ENCODE measurements at places on chromosomes 7 and 10.

- no peak overlapping the region for H3K4me3 ChIP-seq
- H3K27me3 ChIP-seq = no peaks in the 10 kb centered on the region
- H3K36me3 ChIP-seq = no peaks in the 10 kb centered on the region
- H3K27ac ChIP-seq = no peak overlapping the region
- DNase-seq = no peak
Observed at GRCh38 chr7:38463277-38464225, 167.6 kb downstream of the AMPH start.

- peaks cover 82% of the 10 kb centered on the region for H3K4me1 ChIP-seq
- no peak for DNase-seq
Observed at GRCh38 chr10:121532292-121532864, 65.9 kb downstream of the FGFR2 start.

GRCh38 chr7:149021725-149022062 lies 6.6 kb downstream of the PDIA4 start:
- H3K27ac ChIP-seq = peak overlapping the region; percentile 48
- H3K27me3 ChIP-seq = no peaks in the 10 kb centered on the region
- H3K36me3 ChIP-seq = peaks cover 45% of the 10 kb centered on the region
- no peak for DNase-seq

GRCh38 chr7:140542228-140542603 lies 62.9 kb upstream of the MKRN1 start:
- peak overlapping the region; percentile 51 for H3K4me3 ChIP-seq
- H3K27ac ChIP-seq = peak overlapping the region; percentile 87
- peaks cover 36% of the 10 kb centered on the region for H3K4me1 ChIP-seq

GRCh38 chr10:132138133-132138532 lies 48.6 kb upstream of the DPYSL4 start:
- no peaks in the 10 kb centered on the region for H3K36me3 ChIP-seq
- peaks cover 2% of the 10 kb centered on the region for H3K4me1 ChIP-seq
- peak; percentile 7 for DNase-seq
- no peak overlapping the region for H3K4me3 ChIP-seq
- no peak overlapping the region for H3K27ac ChIP-seq

GRCh38 chr10:16646181-16647059 lies 124.7 kb upstream of the C1QL3 start:
- H3K27me3 ChIP-seq = no peaks in the 10 kb centered on the region
- H3K4me3 ChIP-seq = no peak overlapping the region
- H3K36me3 ChIP-seq = no peaks in the 10 kb centered on the region
- peaks cover 14% of the 10 kb centered on the region for H3K4me1 ChIP-seq

DNA sequence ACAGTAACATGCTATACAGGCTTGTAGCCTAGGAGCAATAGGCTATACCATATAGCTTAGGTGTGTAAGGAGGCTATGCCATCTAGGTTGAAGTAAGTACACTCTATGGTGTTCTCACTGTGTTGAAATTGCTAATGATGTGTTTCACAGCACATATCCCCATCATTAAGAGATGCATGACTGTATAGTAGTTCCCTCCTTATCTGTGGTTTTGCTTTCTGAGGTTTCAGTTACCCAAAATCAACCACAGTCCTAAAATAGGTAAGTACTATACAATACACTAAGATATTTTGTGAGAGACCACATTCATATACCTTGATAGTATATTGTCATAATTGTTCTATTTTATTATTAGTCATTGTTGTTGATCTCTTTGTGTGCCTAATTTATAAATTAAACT lies 12.7 kb downstream of the FZD1 start:
- no peak for DNase-seq
- H3K27ac ChIP-seq = no peak overlapping the region
- H3K4me3 ChIP-seq = no peak overlapping the region
- peaks cover 10% of the 10 kb centered on the region for H3K27me3 ChIP-seq
- H3K4me1 ChIP-seq = peaks cover 4% of the 10 kb centered on the region
- no peaks in the 10 kb centered on the region for H3K36me3 ChIP-seq

DNA sequence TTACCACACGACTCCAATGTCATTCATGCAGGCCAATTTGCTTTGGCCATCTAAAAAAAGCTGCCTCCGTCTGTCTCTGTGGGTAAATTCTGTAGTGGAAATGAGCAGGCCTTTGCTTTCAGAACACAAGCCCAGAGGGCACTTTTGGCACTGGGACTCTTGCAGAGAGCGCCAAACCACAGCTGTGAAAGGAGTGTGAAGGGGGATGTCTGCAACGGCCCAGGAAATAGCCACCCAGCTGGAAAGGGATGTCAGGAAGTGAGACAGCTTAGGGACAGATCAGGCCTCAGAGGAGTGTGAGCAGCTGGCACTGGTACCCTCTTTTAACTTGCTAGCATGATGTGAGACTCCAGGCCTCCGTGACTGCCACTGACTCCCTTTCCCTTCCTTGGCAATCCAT lies 152.4 kb downstream of the DKK1 start:
- H3K4me3 ChIP-seq = no peak overlapping the region
- no peak overlapping the region for H3K27ac ChIP-seq
- DNase-seq = no peak

DNA sequence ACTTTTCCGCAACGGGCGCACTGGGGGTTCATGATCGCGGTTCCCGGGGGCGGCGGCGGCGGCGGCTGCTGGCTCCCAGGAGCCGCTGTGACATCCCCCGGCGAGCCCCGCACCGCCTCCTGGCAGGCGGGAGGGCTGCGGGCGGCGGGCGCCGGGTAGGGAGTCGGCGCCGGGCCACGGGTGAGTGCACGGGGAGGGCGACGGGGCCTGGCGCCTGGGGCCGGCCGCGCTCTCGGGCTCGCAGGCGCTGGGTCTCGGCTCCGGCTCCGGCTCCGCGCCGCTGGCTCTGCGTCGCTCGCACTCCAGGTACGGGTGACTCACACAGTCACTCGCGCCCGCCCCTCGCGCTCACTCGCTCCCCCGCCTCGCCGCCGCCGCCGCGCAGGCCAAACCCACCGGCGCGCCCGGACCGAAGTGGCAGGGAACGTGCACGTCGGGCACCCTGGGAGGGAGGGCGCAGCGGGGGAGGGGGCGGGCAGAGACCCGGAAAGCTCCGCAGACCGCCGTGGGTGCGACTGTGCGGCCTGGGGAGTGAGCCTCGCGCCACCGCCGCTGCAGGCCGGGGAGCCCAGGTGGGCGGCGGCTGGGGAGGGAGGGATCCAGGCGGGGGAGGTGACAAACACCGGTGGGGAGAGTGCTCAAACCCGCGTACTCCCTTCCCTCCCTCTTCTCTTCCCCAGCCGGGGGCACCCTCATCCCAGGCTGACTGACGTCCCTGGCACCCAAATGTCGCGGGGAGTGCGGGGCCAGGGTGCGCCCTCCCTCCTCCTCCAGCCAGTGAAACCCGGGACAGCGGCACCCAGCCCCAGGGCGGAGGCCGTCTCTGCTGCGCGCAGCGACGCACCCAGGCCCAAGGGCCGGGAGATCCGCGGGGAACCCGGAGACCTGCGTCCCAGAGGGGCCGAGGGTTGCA lies 276.9 kb upstream of the NEBL start:
- DNase-seq = peak; percentile 59
- H3K27ac ChIP-seq = no peak overlapping the region
- peaks cover 33% of the 10 kb centered on the region for H3K4me1 ChIP-seq
- H3K27me3 ChIP-seq = peaks cover 49% of the 10 kb centered on the region
- H3K36me3 ChIP-seq = no peaks in the 10 kb centered on the region
- H3K4me3 ChIP-seq = peak overlapping the region; percentile 92

DNA sequence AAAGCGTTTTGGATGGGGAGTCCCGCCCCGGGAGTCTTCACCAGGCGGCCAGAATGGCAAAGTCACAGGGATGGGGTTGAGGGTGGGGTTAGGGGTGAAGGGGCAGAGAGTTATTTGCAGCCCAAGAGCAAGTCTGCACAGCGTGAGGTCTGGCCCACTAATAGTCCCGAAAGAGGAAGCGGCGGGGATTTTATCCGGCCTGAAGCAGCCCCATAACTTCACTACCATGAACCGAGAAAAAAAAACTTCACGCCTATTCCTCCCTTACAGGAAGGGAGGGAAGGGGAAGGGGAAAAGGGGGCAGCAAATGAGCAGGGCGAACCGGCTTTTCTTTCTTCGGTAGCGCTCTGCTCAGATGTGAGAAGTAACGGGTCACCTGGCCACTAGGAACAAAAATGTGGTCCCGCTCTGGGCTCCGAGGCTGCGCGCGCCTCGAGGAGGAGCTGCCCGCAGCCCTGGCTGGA lies 712 bp downstream of the ITPRIP start:
- peaks cover 61% of the 10 kb centered on the region for H3K4me1 ChIP-seq
- peak overlapping the region; percentile 93 for H3K4me3 ChIP-seq
- H3K27ac ChIP-seq = no peak overlapping the region
- no peaks in the 10 kb centered on the region for H3K36me3 ChIP-seq
- DNase-seq = no peak

GRCh38 chr7:42012313-42012712 lies 224.7 kb downstream of the GLI3 start:
- DNase-seq = no peak
- no peak overlapping the region for H3K27ac ChIP-seq
- peaks cover 11% of the 10 kb centered on the region for H3K4me1 ChIP-seq
- peaks cover 40% of the 10 kb centered on the region for H3K36me3 ChIP-seq
- no peaks in the 10 kb centered on the region for H3K27me3 ChIP-seq
- no peak overlapping the region for H3K4me3 ChIP-seq

GRCh38 chr10:6170638-6171037 lies 32.1 kb upstream of the PFKFB3 start:
- H3K27me3 ChIP-seq = no peaks in the 10 kb centered on the region
- H3K27ac ChIP-seq = peak overlapping the region; percentile 88
- H3K36me3 ChIP-seq = peaks cover 10% of the 10 kb centered on the region
- peaks cover 32% of the 10 kb centered on the region for H3K4me1 ChIP-seq
- H3K4me3 ChIP-seq = no peak overlapping the region

DNA sequence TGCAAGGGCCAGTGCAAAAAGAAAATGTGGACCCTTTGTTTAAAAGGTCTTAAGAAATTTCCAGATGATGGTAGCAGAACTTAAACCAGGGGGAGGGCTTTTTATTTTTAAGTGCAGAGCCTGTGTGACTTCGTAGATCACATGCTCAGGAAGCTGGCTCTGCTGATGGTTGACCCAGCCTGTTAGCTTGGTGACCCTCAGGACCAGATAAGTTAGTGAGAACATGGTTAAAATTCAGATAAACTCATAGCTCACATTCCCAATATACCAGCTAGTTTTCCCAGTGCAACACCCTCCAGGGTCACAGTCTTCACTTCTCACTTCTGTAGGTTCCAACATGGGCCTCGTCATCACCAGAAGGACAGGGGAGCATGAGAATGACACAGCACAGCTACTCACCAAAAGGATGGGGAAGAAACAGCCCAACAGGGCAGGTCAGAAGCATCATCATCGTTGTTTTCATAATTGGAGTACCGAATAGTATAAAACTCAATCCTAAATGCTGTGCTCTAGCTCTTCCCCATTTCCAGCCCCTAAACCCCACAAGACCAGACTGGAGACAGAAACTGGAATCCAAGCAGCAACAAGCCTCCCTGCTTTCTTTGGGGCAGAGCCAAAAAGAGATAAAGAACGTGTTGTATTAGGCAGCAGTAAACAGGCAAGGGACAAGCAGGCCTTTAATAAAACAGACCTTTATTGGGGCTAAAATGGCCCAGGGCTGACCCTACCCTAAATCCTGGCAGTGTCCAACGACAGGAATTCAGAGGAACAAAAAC lies 102.2 kb upstream of the ANKRD1 start:
- DNase-seq = no peak
- peaks cover 23% of the 10 kb centered on the region for H3K27me3 ChIP-seq
- H3K4me1 ChIP-seq = no peaks in the 10 kb centered on the region
- no peak overlapping the region for H3K27ac ChIP-seq

GRCh38 chr10:61834519-61834918 lies 67.0 kb upstream of the ARID5B start:
- H3K4me3 ChIP-seq = no peak overlapping the region
- no peak for DNase-seq
- H3K36me3 ChIP-seq = no peaks in the 10 kb centered on the region
- peaks cover 2% of the 10 kb centered on the region for H3K27me3 ChIP-seq
- H3K4me1 ChIP-seq = peaks cover 15% of the 10 kb centered on the region

GRCh38 chr10:89001024-89001728 lies 10.6 kb downstream of the FAS start:
- H3K27ac ChIP-seq = no peak overlapping the region
- H3K4me1 ChIP-seq = peaks cover 8% of the 10 kb centered on the region
- H3K36me3 ChIP-seq = no peaks in the 10 kb centered on the region
- no peak overlapping the region for H3K4me3 ChIP-seq

DNA sequence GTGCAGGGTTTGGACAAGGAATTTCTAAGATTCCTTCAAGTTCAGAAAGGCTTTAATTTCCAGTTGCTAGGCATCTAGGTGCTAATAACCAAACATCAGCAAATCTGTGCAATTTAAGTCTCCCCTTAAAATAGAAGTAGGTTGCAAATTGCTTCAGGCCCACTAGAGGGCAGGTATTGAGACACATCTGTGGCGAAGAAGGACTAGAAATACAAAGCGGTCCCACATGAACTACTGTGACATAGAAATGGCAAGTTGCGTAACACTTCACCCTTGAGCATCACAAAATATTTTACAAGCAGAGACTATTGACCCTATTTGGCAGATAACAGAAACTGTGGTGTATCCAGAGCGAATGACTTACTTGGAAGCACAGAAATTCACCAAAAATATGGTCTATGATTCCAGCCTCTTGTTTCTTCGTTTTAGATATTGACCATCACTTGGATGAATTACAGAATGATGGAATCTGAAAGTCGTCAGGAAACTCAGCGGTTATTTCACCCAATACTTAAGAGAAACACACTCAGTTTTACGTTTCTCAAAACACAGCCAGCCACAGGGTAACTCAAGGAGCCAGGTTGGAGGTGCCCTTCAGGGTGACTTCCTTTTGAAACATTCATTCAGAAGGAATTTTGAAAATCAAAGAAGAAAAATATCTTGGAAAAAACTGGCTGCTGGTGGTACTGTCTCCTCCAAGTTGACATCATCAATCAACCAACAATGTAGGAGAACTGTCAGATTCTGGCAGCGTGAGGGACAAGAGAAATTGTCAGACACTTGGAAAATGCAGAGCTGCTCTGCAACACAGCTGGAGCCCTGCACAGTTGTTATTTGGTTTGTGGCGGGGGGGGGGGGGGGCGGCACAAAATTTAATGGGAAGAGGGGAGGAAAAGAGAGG lies 256.3 kb upstream of the MINDY3 start:
- H3K4me3 ChIP-seq = no peak overlapping the region
- H3K27me3 ChIP-seq = peaks cover 2% of the 10 kb centered on the region
- H3K4me1 ChIP-seq = peaks cover 14% of the 10 kb centered on the region
- H3K36me3 ChIP-seq = no peaks in the 10 kb centered on the region
- peak; percentile 14 for DNase-seq

GRCh38 chr10:87541114-87541513 lies 36.4 kb downstream of the MINPP1 start:
- H3K4me3 ChIP-seq = no peak overlapping the region
- no peak overlapping the region for H3K27ac ChIP-seq
- no peak for DNase-seq
- peaks cover 49% of the 10 kb centered on the region for H3K36me3 ChIP-seq
- no peaks in the 10 kb centered on the region for H3K27me3 ChIP-seq
- peaks cover 13% of the 10 kb centered on the region for H3K4me1 ChIP-seq

DNA sequence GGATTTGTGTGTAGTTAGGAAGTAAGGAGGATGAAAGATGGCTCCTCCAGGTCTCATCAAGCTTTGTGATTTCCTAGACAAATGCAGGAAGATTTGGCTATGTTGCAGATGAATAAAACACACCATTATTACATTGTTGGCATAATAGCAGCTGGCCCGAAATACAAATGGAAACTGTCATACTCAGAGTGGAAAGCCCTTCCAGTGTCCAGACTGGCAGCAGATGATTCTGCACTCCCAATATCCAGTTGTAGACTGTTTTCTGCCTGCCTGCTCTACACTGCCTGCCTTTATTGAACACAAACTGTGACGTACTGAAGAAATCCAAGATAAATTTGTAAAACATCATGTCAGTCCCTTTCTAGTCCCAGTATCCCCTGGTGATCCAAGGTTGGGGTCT lies 99.7 kb upstream of the FZD1 start:
- no peak overlapping the region for H3K4me3 ChIP-seq
- no peak for DNase-seq
- peaks cover 15% of the 10 kb centered on the region for H3K27me3 ChIP-seq
- no peaks in the 10 kb centered on the region for H3K36me3 ChIP-seq
- H3K4me1 ChIP-seq = peaks cover 8% of the 10 kb centered on the region
